ENCODE measurements at places on chromosomes 7 and 10. TPM values are rescaled to one million over a fixed set of nuclear protein-coding genes. Genes with fewer than 3 reads are reported as not detected.

Gene ATRNL1
- total RNA-seq, result 15.5 TPM

Gene ADAM8
- 11.0 TPM for total RNA-seq

Gene H2BK1
- not detected for total RNA-seq

DNA sequence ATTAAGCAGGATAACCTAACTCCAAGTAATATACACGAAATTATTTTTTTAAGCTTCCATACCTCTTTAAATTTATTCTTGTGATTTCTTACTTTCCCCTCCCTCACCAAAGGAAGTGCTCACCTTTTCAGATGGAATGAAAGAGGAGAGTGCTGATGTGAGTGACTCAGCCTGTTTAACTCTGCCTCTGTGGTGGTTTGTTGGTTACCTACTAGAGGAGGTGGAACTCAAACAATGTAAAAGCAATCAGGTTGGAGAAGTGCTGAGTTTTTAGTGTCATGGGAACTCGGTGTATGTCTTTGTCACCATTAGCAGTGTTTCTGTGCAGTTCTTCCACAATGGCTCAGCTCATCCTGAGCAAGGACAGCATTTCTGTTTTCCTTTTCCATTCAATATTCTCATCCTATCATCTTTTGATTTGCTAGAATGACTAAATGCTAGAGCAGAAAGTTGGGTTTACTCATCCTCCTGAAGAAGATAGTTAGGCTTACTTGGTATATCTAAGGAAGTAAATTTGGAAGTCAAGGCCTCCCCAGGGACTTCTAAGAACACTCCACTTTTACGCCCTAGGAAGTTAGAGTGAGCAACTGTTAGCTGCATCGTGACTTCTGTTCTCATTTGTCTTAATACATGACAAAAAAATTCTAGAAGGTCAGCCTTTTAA is 6.0 kb downstream of the ADD3 start:
- H3K27ac ChIP-seq, result no peak overlapping the region
- H3K4me3 ChIP-seq, result no peak overlapping the region
- H3K36me3 ChIP-seq, result no peaks in the 10 kb centered on the region
- peaks cover 78% of the 10 kb centered on the region for H3K4me1 ChIP-seq
